ENCODE measurements at places on chromosomes 2 and 18. TPM values are rescaled to one million over a fixed set of nuclear protein-coding genes. Genes with fewer than 3 reads are reported as not detected.

DNA sequence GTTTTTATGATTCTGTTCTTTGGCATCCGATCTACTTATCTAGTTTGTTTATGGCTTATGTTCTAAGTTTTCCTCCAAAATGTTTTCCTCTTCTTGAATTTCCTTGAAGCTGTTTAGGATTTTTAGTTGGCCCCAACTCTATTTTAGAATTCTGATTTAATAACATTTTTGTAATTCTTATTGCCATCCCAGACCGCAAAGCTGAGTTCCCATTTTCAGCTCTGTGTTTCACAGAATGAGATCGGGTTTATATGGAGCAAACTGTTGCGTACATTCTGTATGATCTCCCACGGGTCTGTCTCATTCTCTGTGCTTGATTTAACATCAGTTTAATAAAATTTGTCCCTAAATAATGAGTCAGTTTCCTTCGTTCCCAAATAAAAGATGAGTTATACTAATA, 59.3 kb downstream of the DPP4 start:
- peaks cover 22% of the 10 kb centered on the region for H3K4me1 ChIP-seq
- H3K4me3 ChIP-seq, result no peak overlapping the region
- H3K27ac ChIP-seq, result no peak overlapping the region
- no peak for DNase-seq
- H3K27me3 ChIP-seq, result peaks cover 2% of the 10 kb centered on the region
- no peaks in the 10 kb centered on the region for H3K36me3 ChIP-seq

- no peak for DNase-seq
- H3K27me3 ChIP-seq, result no peaks in the 10 kb centered on the region
- peaks cover 21% of the 10 kb centered on the region for H3K36me3 ChIP-seq
Observed at GRCh38 chr2:31259075-31259474, 25.1 kb downstream of the EHD3 start.

The RBBP8 gene
- 29.4 TPM for total RNA-seq

The GALNT14 gene
- total RNA-seq, result 2.2 TPM

- no peak for DNase-seq
- H3K27ac ChIP-seq, result no peak overlapping the region
- H3K36me3 ChIP-seq, result no peaks in the 10 kb centered on the region
Observed at GRCh38 chr2:109727929-109728447, 66.1 kb upstream of the RGPD5 start.

- H3K27me3 ChIP-seq, result peaks cover 31% of the 10 kb centered on the region
- H3K4me3 ChIP-seq, result peak within 1 kb of the TSS; percentile 69
- peaks cover 4% of the 10 kb centered on the region for H3K36me3 ChIP-seq
Observed at GRCh38 chr2:162073888-162074631, at the start of gene DPP4. Gene DPP4 (minus strand): TSS chr2:162074215. CDS start chr2:162073981, 234 bp downstream.

DNA sequence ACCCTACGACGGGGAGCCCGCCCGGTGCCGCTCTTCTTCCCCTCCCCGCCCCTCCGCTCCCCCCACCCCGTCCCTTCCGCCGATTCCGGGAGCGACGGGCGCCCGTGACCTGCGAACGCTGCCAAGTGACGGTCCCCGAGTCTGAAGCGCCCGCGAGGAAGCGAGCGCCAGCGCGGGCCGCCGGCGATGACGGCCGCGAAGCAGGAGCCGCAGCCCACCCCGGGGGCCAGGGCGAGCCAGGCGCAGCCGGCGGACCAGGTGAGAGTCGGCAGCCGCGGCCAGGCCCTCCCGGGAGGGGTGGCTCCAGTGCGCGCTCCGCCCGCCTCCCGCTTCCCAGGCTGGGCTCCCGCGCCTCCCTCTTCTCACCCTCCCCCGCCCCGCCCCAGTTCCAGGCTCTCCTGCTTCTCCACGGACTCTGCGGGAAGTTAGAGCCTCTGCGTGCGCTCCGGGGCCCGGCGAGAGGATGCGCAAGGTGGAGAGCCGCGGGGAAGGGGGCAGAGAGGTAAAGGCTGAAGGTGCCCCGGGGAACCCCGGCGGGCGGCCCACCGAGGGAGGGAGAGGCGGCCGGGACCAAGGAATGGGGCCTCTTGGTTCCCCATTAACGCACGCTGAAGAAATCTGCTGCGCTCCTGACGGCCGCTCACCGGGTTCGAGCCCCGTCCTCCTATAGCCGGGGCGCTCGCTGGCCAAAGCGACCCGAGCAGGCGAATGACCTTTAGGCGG, 719.5 kb downstream of the DPP10 start:
- H3K36me3 ChIP-seq, result no peaks in the 10 kb centered on the region
- peak overlapping the region; percentile 83 for H3K27ac ChIP-seq
- H3K4me1 ChIP-seq, result peaks cover 40% of the 10 kb centered on the region
- peak overlapping the region; percentile 91 for H3K4me3 ChIP-seq
- peak; percentile 65 for DNase-seq

The ZNF532 gene
- total RNA-seq, result 182 TPM

- no peak for DNase-seq
- no peaks in the 10 kb centered on the region for H3K27me3 ChIP-seq
- H3K4me3 ChIP-seq, result no peak overlapping the region
- H3K27ac ChIP-seq, result no peak overlapping the region
- H3K4me1 ChIP-seq, result peaks cover 12% of the 10 kb centered on the region
Observed at GRCh38 chr2:157127249-157128012, 130.1 kb upstream of the GALNT5 start.

The SERPINB2 gene
- total RNA-seq, result 1.00 TPM

The FAP gene
- total RNA-seq, result 47.1 TPM

DNA sequence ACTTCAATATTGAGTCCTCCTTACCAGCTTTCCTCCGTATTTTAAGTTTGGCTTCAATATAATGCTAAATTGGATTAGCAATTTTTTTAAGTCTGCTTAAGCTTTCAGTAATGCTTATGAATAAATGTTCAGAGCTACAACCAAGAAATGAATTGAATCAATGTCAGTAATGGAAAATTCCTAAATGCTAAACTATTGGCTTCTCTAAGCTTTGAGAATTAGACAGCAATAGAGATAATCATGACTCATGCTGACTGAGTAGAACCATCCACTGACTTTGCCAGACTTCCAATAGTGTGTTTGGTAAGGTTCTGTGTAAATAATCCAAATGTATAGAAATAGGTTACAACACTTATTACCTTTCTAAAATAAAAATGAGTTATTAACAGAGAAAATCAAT, 8.9 kb upstream of the PDE1A start:
- peaks cover 3% of the 10 kb centered on the region for H3K36me3 ChIP-seq
- H3K27me3 ChIP-seq, result no peaks in the 10 kb centered on the region
- no peaks in the 10 kb centered on the region for H3K4me1 ChIP-seq
- no peak overlapping the region for H3K27ac ChIP-seq

The LRRC30 gene
- not detected for total RNA-seq

GRCh38 chr2:49309461-49309860, 155.1 kb upstream of the FSHR start:
- no peaks in the 10 kb centered on the region for H3K36me3 ChIP-seq
- no peak overlapping the region for H3K4me3 ChIP-seq
- H3K27me3 ChIP-seq, result peaks cover 2% of the 10 kb centered on the region
- H3K27ac ChIP-seq, result no peak overlapping the region
- H3K4me1 ChIP-seq, result peaks cover 3% of the 10 kb centered on the region

DNA sequence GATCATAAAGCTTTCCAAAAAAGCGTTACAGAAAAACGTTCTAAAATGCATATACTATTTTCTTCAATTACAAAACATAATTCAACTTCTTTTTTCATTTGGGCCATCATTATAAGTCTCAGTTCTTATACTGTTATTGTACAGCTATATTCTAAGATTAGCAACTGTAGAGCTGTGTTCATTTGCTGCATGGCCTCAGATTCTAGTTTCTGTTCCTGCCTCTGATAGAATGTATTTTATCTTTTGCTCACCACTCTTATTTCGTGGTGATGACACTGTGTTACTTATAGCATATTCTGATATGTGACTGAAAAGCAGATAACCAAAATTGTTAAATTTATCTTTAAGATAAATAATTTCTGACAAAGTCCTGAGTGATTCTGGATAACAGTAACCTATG, 67.2 kb downstream of the PTRHD1 start:
- H3K36me3 ChIP-seq, result peaks cover 13% of the 10 kb centered on the region
- H3K4me3 ChIP-seq, result no peak overlapping the region
- H3K4me1 ChIP-seq, result no peaks in the 10 kb centered on the region
- H3K27ac ChIP-seq, result no peak overlapping the region
- no peak for DNase-seq

DNA sequence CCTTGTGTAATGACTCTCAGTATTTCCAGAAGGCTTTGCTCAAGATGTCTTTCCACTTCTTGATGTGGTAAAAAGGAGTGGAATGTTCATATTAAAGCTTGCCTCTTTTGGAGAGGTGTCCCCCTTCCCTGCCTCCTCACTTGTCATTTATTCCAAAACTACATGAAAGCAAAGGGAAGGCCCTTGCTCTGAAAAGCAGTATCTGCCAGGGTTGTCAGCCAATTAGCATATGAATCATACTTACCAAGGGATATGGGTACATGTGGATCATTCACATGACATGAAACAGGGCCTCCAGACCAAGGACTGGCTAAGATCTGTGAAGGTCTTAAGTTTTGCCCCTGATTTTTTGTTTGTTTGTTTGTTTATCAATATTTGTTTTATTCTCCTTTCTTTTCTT, 31.3 kb downstream of the ANXA4 start:
- no peaks in the 10 kb centered on the region for H3K27me3 ChIP-seq
- DNase-seq, result no peak
- H3K4me1 ChIP-seq, result peaks cover 12% of the 10 kb centered on the region

The IKZF2 gene
- 44.9 TPM for total RNA-seq

GRCh38 chr2:3513026-3513810, 6.1 kb downstream of the ADI1 start:
- no peak overlapping the region for H3K27ac ChIP-seq
- H3K4me1 ChIP-seq, result peaks cover 9% of the 10 kb centered on the region
- no peak for DNase-seq
- H3K27me3 ChIP-seq, result no peaks in the 10 kb centered on the region

The SELENOI gene
- total RNA-seq, result 32.0 TPM

The SERPINB3 gene
- not detected for total RNA-seq

DNA sequence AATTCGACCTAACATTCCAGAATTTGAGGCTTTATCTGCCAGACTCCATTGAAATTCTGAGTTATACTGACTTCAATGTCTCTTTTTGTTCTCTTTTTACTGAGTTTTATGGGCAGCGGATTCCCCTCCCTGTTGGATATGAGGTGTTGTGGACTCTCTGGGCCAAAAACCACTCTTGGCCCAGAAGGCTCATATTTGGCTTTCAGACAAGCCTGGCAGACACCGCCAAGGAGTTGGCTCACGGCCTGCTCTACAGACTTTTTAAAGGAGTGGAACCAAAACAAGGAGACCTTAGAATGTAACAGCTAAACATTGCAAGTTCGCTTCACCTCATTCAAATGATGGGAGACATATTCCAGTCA, 206.4 kb upstream of the NCKAP5 start:
- no peaks in the 10 kb centered on the region for H3K36me3 ChIP-seq
- no peak for DNase-seq
- H3K27me3 ChIP-seq, result peaks cover 10% of the 10 kb centered on the region
- H3K4me1 ChIP-seq, result peaks cover 9% of the 10 kb centered on the region
- H3K4me3 ChIP-seq, result no peak overlapping the region

DNA sequence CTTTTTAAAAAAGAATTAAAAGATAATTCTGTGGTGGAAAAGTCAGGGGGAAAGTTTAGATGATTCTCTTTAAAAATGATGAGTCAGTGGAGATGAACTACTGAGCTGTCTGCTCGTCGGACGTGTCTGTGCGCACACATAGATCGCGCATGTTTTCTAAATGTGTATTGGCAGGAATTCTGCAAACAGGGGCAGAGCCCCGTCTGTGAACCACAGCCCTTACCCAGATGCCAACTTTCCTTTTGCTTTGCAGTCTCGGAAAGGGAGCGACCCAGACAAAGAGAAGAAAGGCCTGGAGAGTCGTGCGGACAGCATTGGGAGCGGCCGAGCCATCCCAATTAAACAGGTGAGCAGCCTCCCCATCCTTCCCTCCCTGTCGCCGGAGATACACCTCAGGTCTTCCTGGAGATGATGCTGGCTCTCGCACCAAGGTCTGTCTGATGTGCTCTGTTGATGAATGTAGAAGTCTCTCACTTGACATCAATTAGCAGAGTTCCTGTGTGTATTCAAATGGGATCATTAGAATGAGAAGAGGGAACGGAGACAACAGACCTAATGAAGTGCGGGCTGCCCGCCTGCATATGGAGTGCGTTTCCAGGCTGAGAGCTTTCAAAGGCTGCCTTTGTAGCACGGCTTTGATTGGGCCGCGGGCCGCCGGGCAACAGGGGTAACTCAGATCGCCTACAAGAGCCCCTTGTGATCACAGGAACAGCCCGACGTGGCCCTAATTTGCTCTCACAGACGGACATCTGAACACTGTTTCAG, 313.3 kb downstream of the AGAP1 start:
- H3K27me3 ChIP-seq, result no peaks in the 10 kb centered on the region
- no peak overlapping the region for H3K4me3 ChIP-seq
- no peaks in the 10 kb centered on the region for H3K4me1 ChIP-seq
- H3K27ac ChIP-seq, result no peak overlapping the region
- peaks cover 15% of the 10 kb centered on the region for H3K36me3 ChIP-seq

The PLEKHH2 gene
- total RNA-seq, result 12.0 TPM

GRCh38 chr18:36809590-36810381, 19.0 kb downstream of the TPGS2 start:
- no peak overlapping the region for H3K27ac ChIP-seq
- peaks cover 2% of the 10 kb centered on the region for H3K4me1 ChIP-seq
- no peaks in the 10 kb centered on the region for H3K27me3 ChIP-seq
- DNase-seq, result no peak
- H3K4me3 ChIP-seq, result no peak overlapping the region

- DNase-seq, result no peak
- no peaks in the 10 kb centered on the region for H3K27me3 ChIP-seq
- no peak overlapping the region for H3K4me3 ChIP-seq
- peak overlapping the region; percentile 27 for H3K27ac ChIP-seq
Observed at GRCh38 chr18:25279133-25279532, 72.8 kb downstream of the ZNF521 start.

The KIF5C gene
- 1.3 TPM for total RNA-seq

- no peak overlapping the region for H3K27ac ChIP-seq
- H3K27me3 ChIP-seq, result no peaks in the 10 kb centered on the region
- no peak overlapping the region for H3K4me3 ChIP-seq
Observed at GRCh38 chr2:135409436-135409835, 121.6 kb downstream of the ZRANB3 start.

The IL36G gene
- total RNA-seq, result not detected

DNA sequence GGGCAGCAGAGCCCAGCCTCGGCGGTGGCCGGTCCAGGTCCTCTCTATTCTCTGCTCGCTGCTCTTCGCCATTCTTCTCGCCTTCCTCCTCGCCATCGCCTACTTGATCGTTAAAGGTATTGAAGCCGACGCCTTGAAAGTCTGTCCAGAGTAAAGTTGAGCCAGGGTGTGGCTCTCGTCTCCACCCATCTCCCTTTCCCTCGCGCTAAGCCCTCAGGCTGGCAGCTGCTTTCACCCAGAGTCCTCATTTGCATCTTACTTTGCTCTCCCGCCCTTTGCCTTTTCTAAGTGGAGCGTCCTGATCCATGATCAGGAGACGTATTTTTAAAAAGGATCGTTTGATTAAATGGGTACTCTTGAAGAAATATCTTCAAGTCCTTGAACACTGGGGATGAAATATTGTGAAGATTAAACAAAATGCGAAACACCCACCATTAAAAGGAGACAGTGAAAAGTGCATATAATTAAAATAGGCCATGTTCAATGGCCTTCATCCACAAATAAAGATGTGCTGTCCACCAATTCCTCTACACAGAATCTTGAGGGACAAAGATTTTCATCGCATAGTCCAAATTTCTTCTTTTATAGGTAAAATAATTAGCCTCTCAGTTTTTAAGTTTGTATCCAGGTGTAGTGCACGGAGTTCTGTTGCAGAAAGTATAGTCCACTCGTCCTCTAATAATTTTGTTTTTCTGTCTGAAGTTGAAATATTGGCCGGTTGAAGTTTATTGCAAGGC, 657 bp downstream of the ARL6IP6 start:
- peak overlapping the region; percentile 99 for H3K27ac ChIP-seq
- no peak for DNase-seq

All from mesothelial cell of epicardium (in vitro differentiated cells).